Mesothelial cell of epicardium (in vitro differentiated cells): ENCODE measurements at places on chromosomes 7 and 10.

- no peak for DNase-seq
Measured at GRCh38 chr10:111207500-111207899, 130.7 kb downstream of the ADRA2A start.

- no peak for DNase-seq
Measured at GRCh38 chr7:55365205-55365674, at the start of gene LANCL2. Gene LANCL2, plus strand, starts transcription at chr7:55365337. Its CDS starts 689 bp downstream, at chr7:55366026.

GRCh38 chr7:25996006-25996408, 156.0 kb upstream of the NFE2L3 start:
- no peak for DNase-seq

- DNase-seq: no peak
Measured at GRCh38 chr10:82889728-82890127, 1014.7 kb downstream of the NRG3 start.

DNA sequence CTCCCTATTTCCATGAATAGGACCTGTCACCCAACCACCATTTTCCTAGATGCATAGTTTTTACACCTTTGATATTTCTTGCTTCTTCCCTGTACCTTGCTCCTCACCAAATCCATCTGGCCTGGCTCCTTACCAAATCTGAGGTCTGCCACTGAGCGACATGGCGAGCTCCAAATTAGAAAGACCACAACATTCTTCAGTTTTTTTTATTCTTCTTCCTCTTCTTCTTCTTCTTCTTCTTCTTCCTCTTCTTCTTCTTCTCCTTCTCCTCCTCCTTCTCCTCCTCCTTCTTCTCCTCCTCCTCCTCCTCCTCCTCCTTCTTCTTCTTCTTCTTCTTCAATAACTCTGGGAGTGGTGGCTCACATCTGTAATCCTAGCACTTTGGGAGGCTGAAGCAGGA, 7.1 kb downstream of the CPED1 start:
- DNase-seq: no peak

GRCh38 chr7:152677808-152678670, 2.1 kb upstream of the XRCC2 start:
- no peak for DNase-seq

GRCh38 chr10:88582806-88583583, at the start of gene RNLS:
Gene RNLS, minus strand, starts transcription at chr10:88583318.
- peak; percentile 68 for DNase-seq

DNA sequence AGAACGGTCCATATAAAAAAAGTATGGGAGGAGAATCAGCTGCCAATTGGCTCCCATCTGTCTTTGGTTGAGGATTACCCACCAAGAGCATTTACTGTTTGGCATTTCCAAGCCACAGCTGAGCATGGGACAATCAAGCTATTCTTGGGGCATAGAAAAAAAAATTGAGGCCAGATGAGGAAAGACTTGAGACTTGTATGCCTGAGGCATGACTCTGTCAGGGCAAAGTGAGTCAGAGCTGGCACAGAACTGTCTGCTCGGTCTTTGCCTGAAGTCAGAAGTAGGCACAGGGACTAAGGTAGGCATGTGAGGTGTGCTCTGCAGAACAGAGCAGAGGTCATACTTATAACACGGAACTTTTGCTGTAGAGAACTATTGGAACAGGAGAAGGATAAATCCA, 126.5 kb upstream of the CHRM2 start:
- DNase-seq: no peak

- DNase-seq: no peak
Measured at GRCh38 chr7:108196004-108196403, 65.8 kb upstream of the LAMB4 start.

GRCh38 chr7:8154272-8154671, 107.7 kb downstream of the ICA1 start:
- no peak for DNase-seq

DNA sequence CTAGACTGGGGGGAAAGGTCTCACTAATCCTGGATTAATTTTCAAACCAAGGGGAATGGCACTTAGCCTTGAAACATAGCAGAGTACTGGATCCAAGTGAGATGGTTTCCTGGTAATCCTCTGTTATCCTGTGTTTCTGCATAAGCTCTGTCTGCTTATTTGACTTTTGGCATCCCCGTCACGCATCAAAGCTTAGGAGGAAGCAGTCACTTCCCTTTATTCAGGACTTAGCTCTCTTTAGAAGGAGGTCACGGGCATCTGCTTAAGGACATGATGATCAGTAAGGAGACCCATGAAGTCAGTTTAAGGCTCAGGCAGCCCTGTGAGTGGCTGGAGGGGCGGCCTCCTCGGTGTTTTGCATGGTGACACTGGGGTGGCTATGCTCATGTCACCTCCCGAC, 30.0 kb downstream of the TSPAN15 start:
- DNase-seq: no peak

- peak; percentile 68 for DNase-seq
Measured at GRCh38 chr7:26667514-26668133, 196.8 kb downstream of the SKAP2 start.

DNA sequence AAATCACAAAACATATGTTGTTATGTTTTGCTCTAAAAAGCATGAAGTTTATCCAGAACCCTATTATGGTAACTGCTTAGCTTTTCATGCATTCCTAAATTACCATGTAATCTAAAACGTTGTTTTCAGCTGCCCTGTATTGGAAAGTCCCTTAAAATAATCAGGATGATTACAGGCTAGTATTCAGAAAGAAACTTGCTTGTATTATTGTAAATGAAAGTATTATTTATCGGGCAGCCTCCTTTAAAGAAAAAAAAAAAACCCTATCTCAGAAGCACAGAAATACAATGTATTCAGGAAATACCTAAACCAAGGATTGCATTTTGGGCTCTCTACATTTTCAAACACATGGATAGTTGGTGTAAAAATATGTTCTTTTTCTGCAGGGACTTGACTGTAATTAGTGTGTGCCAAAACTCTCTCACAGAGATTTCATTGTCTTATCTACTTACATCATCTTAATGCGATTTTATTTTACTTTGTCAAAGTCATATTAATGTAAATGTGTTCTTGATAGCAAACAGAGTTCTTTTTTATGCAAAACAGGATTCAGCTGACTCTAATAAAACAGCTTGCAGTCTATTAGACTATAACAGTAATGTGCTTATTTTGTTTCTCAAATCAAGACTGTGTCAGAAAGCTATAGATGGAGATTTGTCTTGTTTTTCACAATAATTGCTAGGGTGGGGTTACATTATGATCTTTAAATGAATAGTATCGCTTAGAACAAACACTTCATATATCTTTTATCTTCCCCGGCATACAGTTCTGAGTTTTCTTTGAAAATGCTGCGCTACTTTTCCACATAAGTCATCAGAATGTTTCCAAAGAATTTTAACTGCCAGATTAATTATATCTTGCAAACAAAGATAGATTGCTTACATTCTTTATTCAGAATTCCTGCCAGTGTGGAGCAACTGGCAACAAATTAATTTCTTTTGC, 65.3 kb upstream of the ARID5B start:
- DNase-seq: no peak

GRCh38 chr7:129959471-129960203, 6.9 kb upstream of the UBE2H start:
- no peak for DNase-seq

DNA sequence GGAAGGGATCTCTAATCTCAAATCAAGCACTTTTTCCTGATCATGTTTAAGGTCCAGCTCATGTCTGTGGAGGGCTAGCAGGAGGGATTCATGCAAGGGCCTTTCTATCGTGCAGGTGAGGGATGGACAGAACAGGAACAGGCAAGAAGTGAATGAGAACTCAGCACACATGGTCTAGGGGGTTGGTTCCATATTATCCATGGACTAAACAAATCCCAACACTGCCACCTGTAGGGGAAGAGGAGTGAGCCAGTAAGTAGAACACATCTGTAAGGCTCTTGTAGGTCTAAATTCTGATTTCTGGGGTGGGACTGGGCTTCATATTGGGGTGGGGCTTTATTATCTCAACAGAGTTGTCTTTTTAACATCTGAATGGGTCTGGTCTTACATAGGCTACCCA, 138.0 kb upstream of the TARP start:
- no peak for DNase-seq

- DNase-seq: no peak
Measured at GRCh38 chr10:99370993-99371392, 41.8 kb downstream of the CNNM1 start.

DNA sequence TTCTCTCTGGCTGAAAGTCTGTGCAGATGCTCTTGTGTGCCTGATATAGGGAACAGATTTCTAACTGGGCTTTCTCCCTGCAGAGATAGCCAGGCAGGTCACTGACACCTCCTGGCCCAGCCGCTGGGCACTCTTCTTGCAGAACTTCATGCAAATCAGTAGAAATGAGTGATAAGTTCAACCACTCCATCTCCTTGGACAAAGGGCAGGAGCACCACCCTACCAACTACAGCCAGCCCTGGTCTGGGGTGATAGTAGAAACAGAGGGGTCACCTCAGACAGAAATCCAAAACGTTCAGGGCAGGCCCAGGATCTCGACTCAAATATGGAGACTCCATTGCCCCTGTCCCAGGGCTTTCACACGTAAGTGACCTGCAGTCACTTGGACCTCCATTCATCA, 917.8 kb upstream of the ZNF722 start:
- no peak for DNase-seq

GRCh38 chr7:1839701-1840100, 169.6 kb downstream of the ELFN1 start:
- no peak for DNase-seq

- DNase-seq: peak; percentile 84
Measured at GRCh38 chr10:100562008-100562672, 26.4 kb downstream of the HIF1AN start.

GRCh38 chr7:138746073-138746472, 44.9 kb upstream of the SVOPL start:
- no peak for DNase-seq

- DNase-seq: no peak
Measured at GRCh38 chr7:92255308-92255707, 9.5 kb downstream of the ANKIB1 start.

DNA sequence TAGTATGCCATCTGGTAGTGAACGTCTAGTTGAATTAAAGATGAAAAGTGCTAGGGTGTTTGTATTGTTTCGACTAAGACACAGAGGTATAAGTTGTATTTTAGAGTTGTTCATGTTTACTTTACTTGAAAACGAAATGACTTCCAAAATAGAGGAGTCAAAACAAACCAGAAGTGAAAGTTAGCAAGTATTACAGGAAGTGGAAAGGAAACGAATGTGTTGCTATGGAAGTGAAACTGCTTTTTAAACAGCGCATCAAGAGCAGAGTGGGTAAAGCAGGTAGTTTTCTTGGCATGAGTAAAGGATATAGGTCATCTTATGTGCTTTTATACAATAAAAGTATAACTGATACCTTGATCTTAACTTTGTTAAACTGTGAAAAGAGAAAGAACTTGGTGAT, 20.0 kb upstream of the GALNTL5 start:
- DNase-seq: no peak

GRCh38 chr10:1360011-1360557, 303.9 kb downstream of the WDR37 start:
- DNase-seq: no peak

DNA sequence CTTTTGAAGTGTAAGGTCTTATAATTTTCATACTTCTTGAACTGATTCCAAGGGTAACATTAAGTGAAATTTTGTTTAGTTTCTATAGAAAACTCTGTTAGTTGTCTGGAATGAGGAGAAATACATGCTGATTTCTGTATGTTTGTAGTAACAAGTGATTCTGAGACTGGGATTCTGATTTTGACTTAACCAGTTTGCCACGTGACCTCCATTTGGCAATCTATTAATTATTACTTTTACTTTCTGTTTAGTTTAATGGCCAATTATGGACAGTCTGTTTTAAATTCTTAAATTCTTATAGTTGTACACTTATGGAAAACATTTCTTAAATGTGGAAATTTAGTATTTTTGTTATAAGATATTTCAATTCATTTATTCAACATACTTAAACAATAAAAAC, 163.1 kb downstream of the ADK start:
- DNase-seq: no peak

GRCh38 chr7:155565596-155565995, 19.2 kb upstream of the CNPY1 start:
- DNase-seq: no peak

GRCh38 chr7:108452707-108453106, 3.5 kb downstream of the NRCAM start:
- no peak for DNase-seq

DNA sequence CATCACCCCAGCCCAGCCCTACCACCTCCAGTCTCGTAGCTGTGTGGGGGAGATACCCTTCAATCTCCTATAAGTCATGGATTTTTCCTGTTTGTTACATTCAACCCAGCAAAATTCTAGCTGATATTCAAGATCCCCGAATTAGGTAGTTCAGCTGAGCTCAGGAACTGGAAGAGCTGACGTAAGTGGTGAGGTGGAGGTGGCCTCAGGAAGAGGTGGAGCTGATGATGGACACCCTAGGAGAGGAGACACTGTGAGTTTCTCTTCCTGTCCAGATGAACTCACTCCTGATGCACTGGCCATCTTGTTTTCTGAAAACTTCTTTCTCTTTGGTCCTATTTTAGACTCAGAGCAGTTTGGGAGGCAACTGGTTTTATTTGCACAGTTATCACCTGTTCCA, 90.5 kb upstream of the PITRM1 start:
- DNase-seq: no peak

GRCh38 chr7:83921941-83922607, 272.5 kb downstream of the SEMA3A start:
- no peak for DNase-seq

GRCh38 chr10:26837139-26837538, 23.6 kb downstream of the ABI1 start:
- DNase-seq: no peak

GRCh38 chr10:109934958-109935793, 11.9 kb upstream of the XPNPEP1 start:
- DNase-seq: no peak

DNA sequence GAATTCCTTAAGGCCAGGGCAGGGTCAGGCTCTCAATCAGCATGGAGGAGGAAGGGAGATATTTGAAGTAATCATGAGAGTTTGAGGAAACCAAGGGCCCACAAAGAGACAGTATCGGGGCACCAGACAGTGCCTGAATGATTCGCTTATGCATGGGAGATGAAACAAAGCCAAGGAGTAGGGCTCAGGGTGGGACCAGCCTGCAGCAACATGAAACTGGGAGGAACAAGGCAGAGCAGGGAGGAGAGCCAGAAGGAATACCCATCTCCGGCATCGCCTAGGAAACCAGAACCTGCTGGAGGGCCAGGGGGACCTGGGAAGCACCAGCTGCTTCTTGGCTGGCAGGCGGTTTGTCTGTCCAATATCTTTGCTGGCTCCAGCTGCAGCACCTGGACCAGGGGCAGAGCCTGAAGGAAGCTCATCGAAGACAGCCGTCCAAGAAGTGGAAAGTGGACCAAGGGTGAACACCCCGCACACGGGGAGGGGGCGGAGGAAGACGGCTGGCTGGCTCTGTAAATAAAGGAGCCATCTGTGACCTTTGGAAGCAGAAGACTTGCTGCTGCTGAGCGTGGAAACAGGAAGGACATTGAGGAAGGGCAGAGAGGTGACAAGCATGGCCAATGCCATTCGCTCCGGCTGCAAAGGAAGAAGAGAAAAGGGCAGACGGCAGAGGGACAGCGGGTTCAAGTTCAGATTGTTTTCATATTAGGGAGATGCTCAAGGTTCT, 34.4 kb upstream of the ECHDC3 start:
- no peak for DNase-seq
